Hematopoietic multipotent progenitor cell treated with erythropoietin and hydrocortisone succinate and interleukin-3 and kit ligand, for 17 days (in vitro differentiated cells): ENCODE measurements at places on chromosomes 16 and 17.

- no peak for DNase-seq
These were observed 119.7 kb upstream of the CIBAR2 start for GRCh38 chr16:85231959-85232358.

DNA sequence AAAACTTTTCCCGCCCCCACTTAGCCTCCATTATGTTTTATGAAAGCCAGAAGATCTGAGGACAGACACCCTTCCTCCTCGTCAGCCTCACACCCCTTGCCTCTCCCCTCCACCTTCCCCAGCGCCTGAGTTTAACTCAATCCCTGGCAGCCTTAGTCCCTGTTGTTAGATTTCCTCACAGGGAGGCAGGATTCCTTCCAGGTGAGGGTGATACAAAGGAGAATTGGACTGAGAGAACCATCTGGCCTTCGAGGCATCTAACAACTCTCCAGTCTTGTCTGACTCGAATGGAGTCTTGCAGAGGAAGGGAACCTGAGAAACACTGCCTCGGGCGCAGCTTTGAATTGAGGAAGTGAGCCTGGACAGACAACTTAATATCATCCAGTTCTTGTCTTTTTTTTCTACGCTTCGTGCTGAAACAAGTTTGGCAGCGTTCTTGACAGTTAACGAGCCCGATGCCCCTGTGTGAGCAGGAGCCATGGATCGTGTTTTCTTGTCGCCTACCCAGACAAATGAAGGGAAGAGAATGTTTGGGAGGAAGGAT is 1.3 kb upstream of the ZNF768 start:
- DNase-seq: no peak

DNA sequence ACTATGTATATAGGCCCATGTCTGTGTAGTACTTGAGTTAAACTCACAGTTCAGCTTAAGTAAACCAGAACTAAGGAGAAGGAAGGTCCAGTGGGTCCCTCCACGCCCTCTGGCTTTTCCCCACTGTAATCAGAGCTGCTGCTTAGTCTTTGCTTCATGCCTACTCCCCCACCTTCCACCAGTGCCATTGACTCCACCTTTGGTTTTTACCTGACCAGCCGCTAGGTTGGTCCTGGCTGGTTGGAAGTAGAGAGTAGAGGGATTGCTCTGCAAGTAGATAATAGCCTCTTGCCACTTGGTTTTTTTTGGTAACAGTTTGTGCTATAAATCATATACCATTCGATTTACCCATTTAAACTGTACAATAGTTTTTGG is 22.8 kb upstream of the PHKG2 start:
- no peak for DNase-seq

- no peak for DNase-seq
These were observed 4.8 kb upstream of the SYT17 start for GRCh38 chr16:19163215-19163614.

DNA sequence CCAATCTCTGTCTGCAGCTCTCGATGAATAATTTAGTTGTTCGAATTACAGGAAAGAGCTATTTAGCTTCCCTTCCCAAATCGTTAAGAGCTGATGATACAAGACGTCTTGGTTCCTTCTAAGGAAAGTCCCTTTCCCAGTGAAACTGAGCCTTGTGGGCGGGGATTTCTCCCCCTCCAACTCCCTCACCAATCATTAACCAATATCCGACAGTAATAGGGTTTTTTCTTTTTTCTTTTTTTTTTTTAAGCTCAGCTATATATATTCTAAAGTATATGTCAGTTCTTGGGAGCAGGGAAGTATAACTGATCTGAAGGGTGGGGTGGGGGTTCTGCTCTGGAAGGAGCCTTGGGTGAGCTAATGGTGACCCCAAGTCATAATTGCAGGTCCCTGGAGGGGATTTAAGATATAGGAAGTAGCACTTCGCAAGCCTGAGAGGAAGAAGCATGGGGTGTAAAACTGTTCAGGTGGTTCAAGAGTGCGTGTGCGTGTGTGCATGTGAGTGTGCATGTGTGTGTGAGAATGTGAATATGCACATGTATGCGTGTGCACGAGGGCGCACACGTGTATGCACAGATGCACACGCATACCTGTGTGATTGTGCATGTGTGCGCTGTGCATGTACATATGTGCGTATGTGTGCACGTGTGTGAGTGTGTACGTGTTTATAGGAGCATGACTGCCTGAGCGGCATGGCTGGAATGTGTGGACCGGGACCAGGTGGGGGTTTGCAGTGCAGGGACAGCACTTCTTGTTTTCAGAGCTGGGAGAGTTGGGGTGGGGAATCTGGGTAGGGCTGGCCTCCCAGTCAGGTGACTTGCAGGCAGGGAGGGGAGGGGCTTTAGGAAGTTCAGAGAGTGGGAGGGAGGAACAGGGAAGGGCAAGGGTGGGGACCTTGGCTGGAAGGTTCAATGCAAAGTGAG is 42.7 kb downstream of the SOCS3 start:
- no peak for DNase-seq

DNA sequence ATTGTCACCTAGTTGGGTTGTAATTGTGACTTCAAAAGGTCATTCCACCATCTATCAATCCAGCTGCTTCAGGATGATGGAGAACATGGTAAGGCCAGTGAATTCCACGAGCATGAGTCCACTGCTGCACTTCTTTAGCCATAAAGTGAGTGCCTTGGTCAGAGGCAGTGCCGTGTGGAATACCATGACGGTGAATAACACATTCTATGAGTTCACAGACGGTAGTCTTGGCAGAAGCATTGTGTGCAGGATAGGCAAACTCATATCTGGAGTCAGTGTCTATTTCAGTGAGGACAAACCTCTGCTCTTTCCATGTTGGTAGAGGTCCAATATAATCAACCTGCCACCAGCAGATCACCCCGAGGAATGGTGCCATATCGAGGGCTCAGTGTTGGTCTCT is 650.9 kb downstream of the KCNJ2 start:
- DNase-seq: no peak

DNA sequence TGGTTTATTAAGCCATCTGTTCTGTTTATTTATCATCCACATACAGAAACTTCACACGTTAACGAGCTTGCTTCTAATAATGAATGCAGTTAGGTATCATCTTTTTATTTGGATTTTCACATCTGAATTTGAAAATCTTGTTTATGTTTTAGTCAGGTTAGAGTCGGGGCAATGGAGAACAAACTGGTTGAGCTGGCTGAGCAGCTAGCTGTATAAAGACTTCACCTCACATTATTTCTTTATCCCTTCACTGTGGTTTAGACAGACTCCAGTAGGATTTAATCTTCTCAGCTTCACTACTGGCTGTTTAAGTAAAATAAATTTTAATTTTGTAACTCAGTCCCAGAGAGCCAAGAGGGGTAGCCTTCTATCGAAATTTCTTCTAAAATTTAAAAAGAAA is 415.9 kb downstream of the RBFOX1 start:
- no peak for DNase-seq
